Activated naive CD4-positive, alpha-beta T cell treated with anti-CD3 and anti-CD28 coated beads, Interleukin-2, amount 50 U/mL, for 72 hours (primary cell): ENCODE measurements at places on chromosomes 7 and 10. TPM values are rescaled to one million over a fixed set of nuclear protein-coding genes. Genes with fewer than 3 reads are reported as not detected.

DNA sequence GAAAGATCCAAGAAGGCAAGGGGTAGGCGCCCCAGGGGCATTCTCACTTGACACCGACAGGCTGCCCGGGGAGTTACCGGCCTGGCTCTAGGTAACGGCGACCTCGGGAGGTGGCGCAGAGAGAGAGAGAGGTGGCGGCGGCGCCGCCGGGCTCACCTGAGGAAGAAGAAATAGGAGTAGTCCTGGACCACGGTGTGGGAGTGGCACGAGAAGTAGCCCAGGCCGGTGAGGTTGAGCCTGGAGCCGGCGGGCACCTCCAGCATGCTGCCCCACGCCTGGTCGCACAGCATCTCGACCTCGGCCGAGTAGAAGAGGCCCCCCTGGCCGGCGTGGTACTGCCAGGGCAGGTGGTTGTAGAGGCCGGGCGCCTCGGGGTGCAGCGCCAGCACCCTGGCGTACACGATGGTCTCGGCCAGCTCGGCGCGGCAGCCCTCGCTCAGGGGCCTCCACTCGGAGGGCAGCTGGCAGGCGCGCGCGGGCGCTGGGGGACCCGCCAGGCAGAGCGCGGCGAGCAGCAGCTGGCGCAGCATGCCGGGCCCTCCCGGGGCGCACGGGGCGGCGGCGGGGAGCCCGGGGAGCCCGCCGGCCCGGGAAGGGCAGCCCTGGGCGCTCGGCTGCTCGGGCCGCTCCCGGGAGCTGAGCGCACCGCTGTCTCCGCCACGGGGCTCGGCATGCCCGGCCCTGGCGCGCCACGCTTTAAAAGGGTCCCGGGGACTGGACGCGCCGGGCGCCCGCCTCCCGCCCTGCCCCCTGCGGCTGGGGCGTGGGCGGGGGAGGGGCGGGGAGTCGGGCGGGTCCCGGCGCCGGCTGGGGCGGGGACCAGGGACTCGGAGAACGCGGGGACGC, at the start of gene CCDC3:
TSS of gene CCDC3 (minus strand) at position 673 of the 846 bp plus-strand sequence. CDS start at position 530, 143 bp downstream.
- DNase-seq, result peak; percentile 22

GRCh38 chr10:102596506-102596971, 47.7 kb upstream of the TRIM8 start:
- DNase-seq, result peak; percentile 25

The OLAH gene
- total RNA-seq, result 1.7 TPM

DNA sequence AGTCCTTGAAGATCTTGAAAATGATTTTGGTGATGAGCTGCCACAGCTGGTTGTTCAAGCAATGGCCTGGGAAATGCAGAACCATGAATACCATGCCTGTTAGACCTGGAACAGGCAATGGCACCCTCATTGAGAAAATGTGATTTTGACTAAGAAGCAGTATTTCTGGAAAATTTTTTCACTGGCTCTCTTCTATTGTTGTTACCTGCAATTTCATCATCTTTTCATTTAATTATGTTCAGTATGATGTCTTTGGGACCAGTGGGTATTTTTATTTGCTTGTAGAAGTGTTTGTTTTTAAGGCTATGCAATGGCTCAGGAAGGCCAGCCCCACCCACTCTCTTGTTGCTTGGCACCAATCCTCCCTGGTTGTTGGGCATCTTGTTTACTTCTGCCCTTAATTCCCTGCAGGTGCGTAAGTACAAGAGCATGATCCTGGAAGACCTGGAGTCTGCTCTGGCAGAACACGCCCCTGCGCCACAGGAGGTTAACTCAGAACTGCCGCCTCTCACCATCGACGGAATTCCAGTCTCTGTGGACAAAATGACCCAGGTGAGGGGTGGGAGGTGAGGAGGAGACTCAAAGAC, 78.6 kb downstream of the NRF1 start:
- DNase-seq, result no peak

- no peak for DNase-seq
Observed at GRCh38 chr7:112147793-112148361, 58.3 kb downstream of the DOCK4 start.
